Ascending aorta (tissue), 2 donors: ENCODE measurements at places on chromosomes 4 and X. TPM values are rescaled to one million over a fixed set of nuclear protein-coding genes. Genes with fewer than 3 reads are reported as not detected.
A peak's percentile ranks its signal among the peaks of the same experiment; 100 is the strongest.

- no peak overlapping the region for H3K27ac ChIP-seq
- no peaks in the 10 kb centered on the region for H3K4me1 ChIP-seq
- H3K27me3 ChIP-seq = no peaks in the 10 kb centered on the region
- no peak overlapping the region for H3K4me3 ChIP-seq
- no peaks in the 10 kb centered on the region for H3K36me3 ChIP-seq
These were observed 79.3 kb downstream of the CBLL2 start for GRCh38 chrX:22351966-22352365.

DNA sequence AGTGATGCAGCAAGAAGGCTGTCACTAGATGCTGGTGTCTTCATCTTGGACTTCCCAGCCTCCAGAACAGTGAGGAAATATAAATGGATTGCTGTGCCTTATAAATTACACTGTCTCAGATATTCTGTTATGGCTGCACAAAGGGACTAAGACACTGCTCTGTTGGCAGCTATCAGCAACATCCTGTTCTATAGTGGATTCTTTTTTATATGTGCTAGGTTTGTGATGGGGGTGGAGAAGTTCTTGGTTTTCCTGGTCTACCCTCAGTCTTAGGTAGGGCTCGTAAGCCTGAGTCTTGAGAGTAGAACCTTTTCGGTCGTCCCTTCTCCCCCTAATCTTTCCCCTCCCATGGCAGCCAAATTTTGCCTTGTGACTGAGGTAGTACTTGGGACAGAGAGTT, 17.3 kb downstream of the STIM2 start:
- no peak overlapping the region for H3K4me3 ChIP-seq
- DNase-seq = no peak
- H3K4me1 ChIP-seq = no peaks in the 10 kb centered on the region
- H3K27ac ChIP-seq = no peak overlapping the region

GRCh38 chr4:136850446-136850845, 681.8 kb downstream of the PCDH18 start:
- no peak overlapping the region for H3K27ac ChIP-seq
- no peaks in the 10 kb centered on the region for H3K36me3 ChIP-seq
- DNase-seq = no peak
- no peak overlapping the region for H3K4me3 ChIP-seq
- H3K4me1 ChIP-seq = no peaks in the 10 kb centered on the region

BEND2 gene
- total RNA-seq = not detected

TMEM156 gene
- total RNA-seq = not detected

GRCh38 chr4:87038837-87039615, 104.2 kb downstream of the AFF1 start:
- no peak overlapping the region for H3K4me3 ChIP-seq
- DNase-seq = peak; percentile 82
- H3K36me3 ChIP-seq = no peaks in the 10 kb centered on the region
- peaks cover 52% of the 10 kb centered on the region for H3K4me1 ChIP-seq

IBSP gene
- not detected for total RNA-seq

DNA sequence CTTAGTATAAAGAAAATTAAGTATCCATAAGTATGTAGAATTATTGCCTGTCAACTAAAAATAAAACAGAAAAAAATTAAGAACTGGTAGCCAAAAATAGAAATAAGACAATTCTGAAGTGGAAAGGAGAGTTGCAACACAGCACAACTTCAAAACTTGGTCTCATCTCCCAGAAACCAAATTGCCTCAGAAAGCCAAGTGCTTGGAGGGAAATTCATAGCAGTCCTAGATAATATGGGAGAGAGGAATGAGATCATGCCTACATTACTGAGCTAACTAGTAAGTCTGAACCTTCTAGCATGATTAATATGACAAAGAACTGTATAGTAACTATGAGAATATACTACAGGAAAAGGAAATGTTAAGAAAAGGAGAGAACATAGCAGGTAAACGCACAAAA, 256.5 kb downstream of the LDB2 start:
- H3K27ac ChIP-seq = no peak overlapping the region
- DNase-seq = no peak
- H3K4me1 ChIP-seq = no peaks in the 10 kb centered on the region
- no peaks in the 10 kb centered on the region for H3K27me3 ChIP-seq

GRCh38 chrX:148381603-148382002, 118.8 kb upstream of the AFF2 start:
- no peaks in the 10 kb centered on the region for H3K27me3 ChIP-seq
- no peaks in the 10 kb centered on the region for H3K4me1 ChIP-seq
- no peak for DNase-seq
